Posterior vena cava (tissue), 2 donors: ENCODE measurements at places on chromosomes 4 and X. TPM values are rescaled to one million over a fixed set of nuclear protein-coding genes. Genes with fewer than 3 reads are reported as not detected.

Gene VSIG1
- total RNA-seq = not detected

Gene MAMLD1
- total RNA-seq = 10.9 TPM

Gene FRMD7
- 0.69 TPM for total RNA-seq

Gene ZCCHC18
- total RNA-seq = 2.0 TPM

DNA sequence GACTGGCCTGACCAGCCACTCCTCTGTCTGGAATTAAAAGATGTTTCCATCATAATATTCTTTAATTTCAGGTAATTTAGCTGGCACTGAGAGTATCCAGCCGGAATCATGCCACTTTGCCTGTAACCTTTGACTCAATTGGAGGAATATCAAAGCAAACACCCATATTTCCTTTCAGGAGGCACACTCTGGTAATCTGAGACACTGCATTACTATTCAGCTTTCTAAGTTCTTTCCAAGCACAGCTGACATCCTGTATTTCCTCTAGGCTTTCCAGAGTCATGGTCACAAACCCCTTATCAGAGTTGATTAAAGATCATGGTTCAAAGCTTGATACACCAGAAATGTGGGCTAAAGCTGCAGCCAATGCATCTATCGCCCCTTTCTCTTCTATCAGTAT is 29.3 kb downstream of the INTS12 start:
- DNase-seq = no peak

GRCh38 chr4:55398461-55398860 is 2.7 kb downstream of the TMEM165 start:
- DNase-seq = no peak

DNA sequence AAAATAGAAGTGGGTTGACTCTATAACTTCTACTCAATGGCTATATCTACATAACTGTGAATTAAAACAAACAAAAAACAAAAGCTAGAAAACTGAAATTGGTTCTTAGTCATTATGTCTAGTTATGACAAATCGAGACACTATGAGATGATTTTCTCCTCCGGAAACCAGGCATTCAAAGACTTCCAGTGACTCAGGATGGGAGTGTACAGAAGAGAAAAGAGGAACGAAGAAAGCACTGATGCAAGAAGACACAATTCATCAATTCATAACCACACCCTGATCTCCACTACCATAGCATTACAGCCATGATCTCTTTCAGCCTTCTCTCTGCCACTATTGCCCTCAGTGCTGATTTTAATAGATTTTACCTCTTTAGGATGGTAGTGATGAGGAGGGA is 253.6 kb downstream of the CBLL2 start:
- no peak for DNase-seq

DNA sequence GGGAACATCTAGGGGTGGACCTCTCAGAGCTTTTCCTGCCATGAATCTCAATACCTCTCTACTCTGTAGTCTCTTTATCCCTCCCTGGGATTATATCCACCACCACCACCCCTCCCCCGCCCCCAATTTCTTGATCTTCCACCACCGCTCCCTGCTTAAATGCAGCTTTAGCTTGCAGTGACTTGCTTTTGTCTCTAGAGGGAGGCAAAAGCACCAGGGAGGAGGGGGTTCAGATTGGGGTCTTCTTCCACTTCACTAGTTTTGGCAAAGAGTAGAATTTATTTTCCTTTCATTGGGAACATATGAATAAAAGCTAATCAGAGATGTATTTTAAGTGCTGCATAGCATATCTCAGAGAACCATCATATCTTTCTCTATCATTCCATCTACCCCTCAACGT is 5.5 kb downstream of the ARHGAP36 start:
- no peak for DNase-seq

- DNase-seq = no peak
These were observed 154.5 kb downstream of the FANCB start for GRCh38 chrX:14718403-14718802.

DNA sequence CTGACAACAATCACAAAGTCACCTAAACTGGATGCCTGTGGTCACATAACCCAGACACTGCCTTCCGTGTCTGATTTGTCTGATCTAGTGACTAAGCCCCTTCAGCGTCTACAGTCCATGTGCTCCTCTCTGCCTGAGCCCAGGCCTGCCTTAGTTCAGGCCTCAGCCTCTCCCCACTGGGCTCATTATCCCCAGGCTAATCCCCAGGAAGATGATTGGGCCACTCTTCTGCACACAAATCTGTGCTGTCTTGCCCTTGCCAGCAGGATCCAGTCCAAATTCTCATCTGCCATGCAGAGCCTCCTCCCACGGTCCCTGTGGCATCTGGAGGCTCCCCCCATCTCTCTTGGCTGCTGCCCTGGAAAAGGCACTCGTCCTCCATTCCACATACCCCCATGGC is 96.5 kb downstream of the SLC2A9 start:
- peak; percentile 48 for DNase-seq

DNA sequence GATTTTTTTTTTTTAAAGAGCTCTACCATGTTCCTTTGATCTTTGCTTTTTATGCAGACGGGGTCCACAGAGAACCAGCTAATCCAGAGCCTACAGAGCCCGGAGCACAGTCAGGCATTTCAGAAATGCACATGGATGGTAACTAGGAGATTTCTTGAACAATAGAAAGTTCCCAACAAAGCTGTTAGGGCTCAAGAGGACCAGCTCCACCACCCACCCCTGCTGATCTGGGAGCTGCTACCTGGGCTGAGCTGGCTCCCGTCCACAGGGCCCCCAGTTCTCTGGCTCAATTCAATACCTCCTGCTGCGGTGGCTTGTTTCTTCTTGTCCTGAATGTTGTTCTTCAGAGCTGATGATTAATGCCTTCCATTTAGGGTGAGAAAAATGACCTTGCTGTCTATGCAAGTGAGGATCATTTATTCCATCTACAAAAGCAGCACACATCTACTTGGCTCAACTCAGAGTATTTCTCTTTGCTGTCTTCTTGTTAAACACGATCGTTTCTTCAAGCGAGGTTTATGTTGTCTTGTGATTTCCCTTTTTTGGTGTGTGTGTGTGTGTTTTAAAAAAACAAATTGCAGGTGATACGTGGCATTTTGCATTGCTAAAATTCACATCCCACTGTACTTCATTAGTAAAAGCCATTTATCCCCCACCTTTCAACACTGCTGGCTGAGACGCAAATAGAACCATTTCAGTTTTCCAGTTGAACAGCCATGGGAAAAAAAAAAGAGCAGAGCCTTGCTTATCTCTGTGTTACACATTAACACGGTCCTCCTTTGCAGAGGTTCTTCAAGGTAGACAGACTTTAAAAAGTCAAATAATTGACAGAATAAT is 31.3 kb downstream of the IGFBP7 start:
- no peak for DNase-seq

GRCh38 chr4:151204925-151205524 is 71.9 kb upstream of the PRSS48 start:
- no peak for DNase-seq
